ENCODE measurements at places on chromosomes 5 and 9.

DNA sequence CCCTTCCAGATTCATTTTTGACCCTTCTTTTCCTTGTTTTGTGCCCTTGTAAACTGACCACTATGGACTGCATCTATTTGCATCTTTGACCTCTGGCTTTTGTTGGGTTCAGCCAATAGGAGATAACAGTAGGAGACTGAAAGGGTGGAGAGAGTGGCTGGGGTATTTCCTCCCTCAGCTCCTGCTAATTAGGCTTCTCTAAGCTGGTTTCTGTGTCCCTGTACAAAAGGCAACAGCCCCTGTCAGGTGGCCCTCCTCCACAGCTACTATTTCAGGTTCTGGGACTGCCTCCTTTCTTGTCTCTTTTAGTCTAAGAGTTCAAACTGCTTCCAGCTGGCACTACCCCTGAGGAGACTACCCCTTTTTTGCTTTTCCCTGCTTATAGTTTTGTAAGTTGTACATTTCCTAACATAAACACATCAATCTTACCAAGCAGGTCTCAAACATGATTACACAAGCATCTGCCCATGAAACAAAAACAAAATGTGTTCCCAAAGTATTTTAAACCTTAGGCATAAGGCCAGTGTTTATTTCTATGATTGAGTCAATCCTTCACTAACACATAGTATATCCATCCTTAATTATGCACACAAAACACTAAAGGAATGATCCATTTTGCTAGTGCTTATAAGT, 262.0 kb upstream of the TRPM3 start:
- DNase-seq = no peak

- DNase-seq = no peak
Measured at GRCh38 chr5:113487416-113487780, 855 bp downstream of the MCC start.

DNA sequence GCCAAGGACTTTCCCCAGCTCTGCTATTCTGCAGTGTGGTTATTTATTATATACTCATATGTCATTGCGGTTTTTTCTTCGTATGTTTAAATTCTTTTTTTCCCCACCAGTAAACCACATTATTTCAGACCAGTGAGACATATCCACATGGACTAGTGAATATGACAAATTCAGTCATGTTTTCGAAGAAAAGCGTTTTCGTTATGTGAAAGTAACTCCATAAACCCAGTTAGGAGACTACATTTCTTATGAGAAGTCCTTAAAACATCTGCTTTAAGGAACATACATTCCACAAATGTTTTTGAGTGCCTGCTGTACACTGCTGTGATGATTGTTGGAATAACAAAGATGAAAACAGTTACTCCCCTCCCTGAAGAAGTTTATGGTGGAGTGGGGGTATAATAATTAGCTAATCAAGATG, 591.8 kb upstream of the CLINT1 start:
- no peak for DNase-seq

GRCh38 chr5:55160493-55161209, 680 bp downstream of the GPX8 start:
- DNase-seq = no peak

DNA sequence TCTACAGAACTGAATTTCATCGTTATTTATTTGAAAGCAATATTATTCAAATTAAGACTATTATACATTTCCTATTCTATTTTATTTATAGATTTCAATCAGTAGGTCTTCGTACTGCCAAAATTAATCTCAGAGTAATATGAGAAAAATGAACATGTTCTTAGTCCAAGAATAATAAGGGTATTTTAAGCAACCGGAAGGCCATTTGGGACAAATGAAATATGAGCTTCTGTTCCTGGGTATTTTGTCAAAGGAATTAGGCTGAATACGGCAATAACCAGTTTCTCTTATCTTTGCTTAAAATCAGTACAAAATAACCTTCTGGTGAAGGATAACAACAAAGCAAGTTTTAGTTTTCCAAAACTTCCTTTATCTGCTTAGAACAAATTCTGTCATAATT, 410.3 kb upstream of the PRR16 start:
- DNase-seq = no peak

- DNase-seq = no peak
Measured at GRCh38 chr5:35136386-35136785, 88.6 kb upstream of the AGXT2 start.

DNA sequence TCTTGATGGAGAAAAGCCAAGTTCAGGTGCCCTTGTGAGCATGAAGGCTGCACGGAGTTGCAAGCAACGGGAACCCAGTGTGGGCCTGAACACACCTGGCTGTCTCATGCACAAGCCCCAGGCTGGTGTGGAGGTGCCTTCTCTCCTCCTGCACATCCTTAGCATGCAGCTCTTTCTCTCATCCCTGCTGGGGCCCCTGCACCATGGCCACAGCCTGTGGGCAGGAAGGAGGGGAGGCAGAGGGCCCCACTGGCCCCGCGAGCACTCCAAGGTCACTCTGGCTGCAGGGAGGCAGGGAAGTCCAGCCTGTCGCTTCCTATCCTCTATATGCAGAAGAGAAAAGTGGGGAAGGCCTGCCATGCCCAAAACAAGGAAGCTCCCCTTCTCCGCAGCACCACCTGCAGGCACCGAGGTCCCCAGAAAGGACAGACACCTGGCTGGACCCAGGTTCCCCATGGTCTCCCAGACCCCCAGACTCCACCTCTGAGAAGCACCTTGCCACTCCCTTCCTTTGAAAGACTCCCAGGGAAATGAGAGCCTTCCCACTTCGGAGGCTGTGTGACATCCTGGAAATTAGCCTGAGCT, 18.6 kb downstream of the STKLD1 start:
- DNase-seq = no peak

- peak; percentile 57 for DNase-seq
Measured at GRCh38 chr5:58933891-58934628, 351.2 kb downstream of the RAB3C start.

GRCh38 chr9:4883326-4883873, 90.7 kb downstream of the RCL1 start:
- DNase-seq = no peak

- no peak for DNase-seq
Measured at GRCh38 chr9:15999422-16000339, 446.8 kb downstream of the CCDC171 start.
